Stimulated activated CD8-positive, alpha-beta memory T cell treated with anti-CD3 and anti-CD28 coated beads, Interleukin-2, amount 100 ng/mL, for 48 hours (primary cell): ENCODE measurements at places on chromosomes 7 and 10.

DNA sequence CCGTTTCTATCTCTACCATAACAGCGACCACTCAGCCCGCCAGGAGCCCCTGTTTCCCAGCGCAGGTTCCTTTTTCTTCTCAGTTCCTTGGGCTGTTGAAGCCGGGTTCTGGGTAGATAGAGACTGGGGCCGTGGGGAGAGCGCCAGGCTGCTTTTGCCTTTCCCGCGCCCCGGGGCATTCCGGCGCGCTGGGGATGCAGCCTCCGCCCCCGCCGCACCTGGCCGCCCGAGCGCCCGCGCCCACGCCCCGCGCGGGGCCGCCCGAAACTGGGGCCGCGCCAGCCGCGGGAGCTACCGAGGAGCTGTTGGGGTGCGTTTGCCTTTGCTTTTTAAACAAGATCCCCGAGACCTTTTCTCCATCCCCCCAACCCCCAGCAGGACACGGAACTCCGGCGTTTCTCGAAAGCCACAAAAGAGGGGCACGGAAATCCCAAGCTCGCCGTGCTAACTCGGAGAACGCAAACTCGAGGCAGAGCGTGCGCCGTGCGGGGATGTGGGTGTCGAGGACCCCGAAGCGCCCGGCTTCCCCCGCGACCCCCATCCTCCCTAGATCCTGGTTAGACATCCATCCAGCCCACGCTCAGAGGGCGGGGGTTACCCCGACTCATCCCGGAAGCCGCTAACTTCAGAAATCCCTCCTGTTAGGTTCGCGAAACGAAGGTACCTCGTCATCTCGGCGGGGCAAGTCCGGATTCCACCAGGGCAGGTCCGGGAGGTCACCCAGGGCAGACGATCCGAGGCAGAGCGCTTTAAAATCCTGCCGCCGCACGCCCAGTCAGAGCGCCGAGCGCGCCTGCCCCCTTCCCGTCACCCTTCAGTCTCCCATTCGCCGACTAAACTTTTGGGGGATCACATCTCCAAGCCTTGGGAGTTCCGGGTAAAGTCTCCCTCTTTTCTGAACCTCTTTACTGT lies 1.0 kb downstream of the GRM8 start:
- no peak for DNase-seq

DNA sequence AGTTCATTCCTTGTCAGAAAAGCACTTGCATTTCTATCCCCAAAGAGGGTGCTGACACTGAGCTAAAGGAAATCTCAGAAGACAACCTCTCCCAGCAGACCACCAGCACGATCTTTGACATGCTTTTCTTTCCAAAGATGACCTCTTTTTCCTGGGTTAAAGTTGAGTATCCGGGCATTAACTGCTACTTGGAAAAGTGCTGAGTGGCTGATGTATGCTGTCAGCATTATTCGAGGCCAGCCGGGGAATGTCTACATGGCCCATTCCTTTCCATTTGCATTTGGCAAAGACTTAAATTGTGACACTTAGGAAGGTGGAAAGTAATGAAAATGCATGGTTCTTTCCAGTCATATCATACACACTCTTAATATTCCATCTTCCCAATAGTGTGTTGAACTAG lies 90.6 kb upstream of the SKAP2 start:
- no peak for DNase-seq

DNA sequence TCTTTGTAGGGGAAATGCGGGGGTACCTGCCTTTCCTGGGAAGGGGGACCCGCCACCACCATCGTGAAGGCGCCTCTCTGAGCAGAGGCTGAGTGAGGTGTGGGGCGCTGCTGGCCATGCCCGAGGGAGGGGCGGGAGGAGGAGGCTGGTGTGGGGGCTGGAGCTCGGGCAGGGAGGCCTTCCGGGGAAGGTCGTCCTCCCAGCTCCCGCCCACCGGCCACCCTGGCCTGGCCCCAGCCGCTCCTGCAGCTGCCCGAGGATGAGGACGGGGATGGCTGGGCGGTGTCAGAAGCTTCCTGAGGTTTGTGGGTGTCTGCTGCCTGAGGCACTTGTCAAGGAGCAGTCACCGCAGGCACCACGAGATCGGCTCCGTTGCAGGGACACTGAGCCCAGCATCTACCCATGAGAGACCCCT lies 11.4 kb downstream of the PWWP2B start:
- no peak for DNase-seq

DNA sequence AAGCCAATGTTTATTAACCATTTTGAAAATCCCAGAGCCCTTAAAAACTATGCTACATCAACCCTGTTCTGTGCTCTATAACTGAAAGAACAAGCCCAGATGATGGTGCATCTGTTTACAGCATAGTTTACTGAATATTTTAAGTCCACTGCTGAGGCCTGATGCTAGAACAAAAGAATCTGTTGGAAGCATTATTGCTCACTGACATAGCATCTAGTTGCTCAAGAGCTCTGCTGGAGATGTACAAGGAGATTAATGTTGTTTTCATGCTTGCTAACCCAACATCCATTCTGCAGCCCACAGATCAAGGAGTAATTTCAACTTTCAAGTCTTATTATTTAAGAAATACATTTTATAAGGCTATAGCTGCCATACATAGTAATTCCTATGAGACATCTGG lies 181.3 kb upstream of the FEZF1 start:
- no peak for DNase-seq

DNA sequence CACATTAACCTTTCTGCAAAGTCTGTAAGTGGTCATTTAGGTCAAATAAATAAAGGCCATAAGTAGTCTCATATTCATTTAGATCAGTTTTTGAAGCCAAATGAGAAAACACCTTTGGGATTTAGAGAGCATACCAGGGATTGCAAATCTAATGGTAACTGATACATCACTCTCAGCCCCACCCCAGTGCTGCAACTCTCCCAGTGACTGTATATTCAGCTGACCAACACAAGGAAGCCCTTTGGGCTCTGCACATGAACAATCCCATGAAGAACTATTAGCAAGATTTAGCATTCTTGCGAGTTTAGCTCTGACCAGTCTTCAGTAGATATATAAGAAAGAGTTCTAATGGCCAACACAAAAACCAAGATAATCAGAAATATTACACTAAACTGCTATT lies 252.3 kb downstream of the CSTF2T start:
- DNase-seq, result no peak

DNA sequence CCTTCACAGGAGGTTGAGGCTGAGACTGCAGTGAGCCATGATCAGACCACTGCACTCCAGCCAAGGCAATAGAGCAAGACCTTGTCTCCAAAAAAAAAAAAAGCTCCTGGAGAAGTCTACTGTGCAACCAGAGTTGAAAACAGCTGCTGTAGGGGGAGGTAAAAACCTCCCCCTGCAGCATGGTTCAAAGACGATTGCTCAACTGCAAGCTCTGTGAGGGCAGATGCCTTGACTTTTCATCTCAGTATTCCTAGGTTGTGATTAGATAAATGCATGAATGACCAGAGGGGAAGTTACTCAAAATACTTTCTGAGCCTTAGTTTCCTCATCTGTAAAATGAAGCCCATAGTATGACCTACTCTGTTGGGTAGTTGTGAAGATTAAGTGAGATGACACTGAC lies 25.0 kb upstream of the PPA1 start:
- no peak for DNase-seq

- DNase-seq, result no peak
Measured at GRCh38 chr10:76935941-76936613, 701.5 kb downstream of the KCNMA1 start.

DNA sequence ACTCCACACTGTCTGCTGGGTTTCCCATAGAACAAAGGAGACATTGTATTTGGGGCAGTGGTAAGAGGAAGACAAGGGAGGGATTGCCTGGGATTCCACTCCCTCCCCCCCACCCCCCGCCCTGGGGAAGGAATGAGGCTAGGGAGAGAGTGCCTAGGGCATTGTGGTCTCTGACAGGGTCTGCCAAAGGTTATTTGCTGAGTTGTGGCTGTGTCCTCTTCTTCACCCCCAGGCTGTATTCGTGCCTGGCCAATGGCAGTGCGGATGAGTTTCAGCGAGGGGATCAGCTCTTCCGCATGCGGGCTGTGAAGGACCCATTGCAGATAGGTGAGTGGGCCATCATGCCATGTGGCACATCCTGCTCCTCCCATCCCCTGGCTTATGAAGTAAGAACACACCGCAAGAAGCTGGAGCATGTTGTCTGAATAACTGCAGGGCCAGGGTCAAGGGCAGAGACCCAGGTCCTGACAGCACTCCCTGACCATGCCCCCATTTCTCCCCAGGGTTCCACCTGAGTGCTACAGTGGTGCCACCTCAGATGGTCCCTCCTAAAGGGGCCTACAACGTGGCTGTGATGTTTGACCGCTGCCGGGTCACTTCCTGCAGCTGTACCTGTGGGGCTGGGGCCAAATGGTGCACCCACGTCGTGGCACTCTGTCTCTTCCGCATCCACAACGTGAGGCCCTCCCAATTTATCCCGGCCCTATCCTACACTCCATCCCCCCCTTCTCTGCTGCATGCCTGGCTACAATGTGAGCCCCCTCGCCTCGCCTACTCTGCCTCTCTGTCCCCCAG lies 3.7 kb downstream of the ZSWIM8 start:
- DNase-seq, result no peak

GRCh38 chr10:36880898-36881297 lies 244.5 kb upstream of the ANKRD30A start:
- DNase-seq, result no peak

DNA sequence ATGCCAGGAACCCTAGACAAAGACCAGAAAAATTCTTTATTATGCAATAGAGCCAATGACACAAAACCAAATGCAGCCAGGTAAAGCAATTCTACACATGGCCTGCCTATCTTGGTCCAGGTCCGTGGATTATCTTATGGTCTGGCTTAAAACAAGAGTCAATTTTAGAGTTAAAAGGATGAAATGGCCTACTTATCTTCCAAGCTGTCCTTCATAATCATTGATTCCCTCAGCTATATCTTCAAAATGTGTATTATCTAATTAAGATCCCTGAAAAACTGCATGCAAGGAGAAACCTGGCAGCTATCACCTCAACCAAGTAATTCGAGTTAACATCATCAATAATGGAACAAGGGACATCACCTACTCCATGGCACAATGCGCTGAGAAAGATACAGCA lies 479.4 kb upstream of the NRP1 start:
- no peak for DNase-seq

- no peak for DNase-seq
Measured at GRCh38 chr7:55549457-55549856, 22.8 kb downstream of the VOPP1 start.

- DNase-seq, result no peak
Measured at GRCh38 chr7:23462846-23463245, 7.4 kb downstream of the IGF2BP3 start.

- DNase-seq, result no peak
Measured at GRCh38 chr7:18626086-18626485, 130.5 kb downstream of the HDAC9 start.

DNA sequence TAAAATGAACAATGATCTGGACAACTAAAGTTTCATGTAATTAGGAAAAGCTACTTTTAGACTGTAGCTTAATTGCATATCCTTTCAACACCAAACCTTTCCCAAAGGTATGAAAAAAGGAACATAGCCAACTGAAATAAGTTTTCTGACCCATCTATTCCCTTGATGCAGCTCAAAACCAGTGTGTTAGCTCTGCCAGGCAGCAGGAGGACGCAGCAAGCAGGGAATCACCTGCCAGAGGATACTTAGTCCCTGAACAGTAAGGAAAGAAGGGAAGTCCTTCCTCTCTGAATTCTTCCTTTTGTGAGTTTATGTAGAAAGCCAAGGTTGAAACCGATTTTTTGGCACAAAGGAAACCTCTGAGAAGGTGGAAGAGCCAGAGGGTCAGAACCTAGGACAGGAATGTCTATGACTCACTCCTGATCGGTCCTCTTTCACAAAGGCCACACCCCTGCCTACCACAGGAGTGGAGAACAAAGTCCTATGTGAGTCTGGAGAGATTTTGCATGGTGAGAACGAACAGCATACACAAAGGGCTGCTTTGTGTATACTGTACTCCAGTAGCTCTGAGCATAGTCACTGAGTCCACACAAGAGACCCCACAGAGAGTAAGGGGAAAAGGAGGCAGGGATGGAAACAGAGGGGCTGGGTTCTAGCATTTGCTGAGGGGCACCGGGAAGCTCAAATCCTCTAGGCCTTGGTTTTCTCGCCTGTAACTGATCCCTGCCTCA lies 68.8 kb upstream of the GSDME start:
- DNase-seq, result no peak

DNA sequence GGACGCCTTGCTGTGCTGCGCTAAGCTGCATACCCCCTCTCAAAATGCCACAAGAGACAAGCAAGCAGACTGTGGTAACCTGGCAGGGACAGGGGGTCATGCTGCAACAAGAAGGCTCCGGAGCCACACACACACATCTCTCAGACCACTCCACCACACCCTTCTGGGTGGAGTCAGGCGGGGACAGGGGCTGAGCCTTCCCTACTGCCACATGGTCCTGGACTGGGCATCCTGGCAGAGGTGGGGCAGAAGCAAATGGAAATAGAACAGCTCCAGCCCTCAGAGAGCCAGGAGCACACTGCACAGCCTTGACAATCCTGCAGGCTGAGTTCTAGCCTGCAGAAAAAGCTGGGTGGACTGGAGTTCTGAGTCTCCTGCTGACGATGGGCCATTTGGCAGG lies 28.4 kb upstream of the NPFFR1 start:
- DNase-seq, result no peak

- DNase-seq, result no peak
Measured at GRCh38 chr10:97736403-97736901, 476 bp upstream of the ZFYVE27 start.

DNA sequence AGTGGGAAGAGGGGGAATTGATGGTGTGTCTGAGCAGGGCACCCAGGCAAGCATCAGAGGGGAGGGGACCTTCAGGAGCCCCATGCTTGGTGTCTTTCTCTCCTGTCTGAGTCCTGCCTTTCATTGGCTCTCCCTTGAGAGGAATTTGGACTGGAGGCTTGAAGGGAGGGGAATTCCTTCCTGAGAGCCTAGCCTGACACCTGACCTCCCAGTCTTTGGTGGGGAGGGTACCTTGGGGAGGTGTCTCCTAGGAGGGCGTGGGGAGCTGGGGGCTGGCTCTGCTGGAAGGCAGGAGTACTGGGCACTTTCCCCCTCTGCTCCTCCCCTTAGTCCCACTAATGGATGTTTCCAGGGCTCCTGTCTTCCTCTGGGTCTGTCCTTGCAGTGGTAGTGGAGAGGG lies 1.3 kb upstream of the SFRP5 start:
- DNase-seq, result no peak

DNA sequence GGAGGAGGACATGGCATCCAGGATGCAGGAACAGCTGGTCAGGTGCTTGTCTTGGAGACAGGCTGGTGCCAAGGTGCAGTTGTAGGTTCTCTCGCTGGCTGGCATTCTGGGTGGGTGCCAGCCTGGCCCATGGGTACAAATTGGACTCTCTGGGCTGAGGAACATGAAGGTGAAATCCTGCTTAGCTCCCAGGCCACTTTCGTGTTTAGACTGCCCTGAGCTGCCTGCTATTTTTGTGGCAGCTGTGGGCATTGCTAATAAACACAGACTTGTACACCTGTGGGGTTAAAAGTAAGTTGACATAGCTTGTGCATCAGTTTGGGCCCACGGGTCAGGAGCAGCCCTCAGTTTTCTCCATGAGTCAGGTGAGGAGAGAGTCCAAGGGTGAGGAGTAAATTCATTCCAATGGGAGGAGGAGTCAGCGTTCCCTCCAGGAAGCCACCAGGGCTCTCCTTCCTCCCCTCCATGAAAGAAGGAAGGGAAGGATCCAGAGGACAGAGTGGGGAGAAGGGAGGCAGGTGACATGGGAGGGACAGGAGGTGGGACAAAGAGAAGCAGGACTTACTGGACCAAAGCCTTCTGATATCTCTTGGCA lies 380.0 kb downstream of the GLRX3 start:
- DNase-seq, result no peak

- no peak for DNase-seq
Measured at GRCh38 chr7:28024786-28025334, 155.7 kb downstream of the JAZF1 start.

GRCh38 chr7:123798532-123799188 lies 46.3 kb upstream of the HYAL4 start:
- no peak for DNase-seq

GRCh38 chr7:31027161-31027965 lies 24.7 kb upstream of the ADCYAP1R1 start:
- DNase-seq, result no peak
